NCI-H1105 (cell line): ENCODE measurements at places on chromosomes 5 and 9.

DNA sequence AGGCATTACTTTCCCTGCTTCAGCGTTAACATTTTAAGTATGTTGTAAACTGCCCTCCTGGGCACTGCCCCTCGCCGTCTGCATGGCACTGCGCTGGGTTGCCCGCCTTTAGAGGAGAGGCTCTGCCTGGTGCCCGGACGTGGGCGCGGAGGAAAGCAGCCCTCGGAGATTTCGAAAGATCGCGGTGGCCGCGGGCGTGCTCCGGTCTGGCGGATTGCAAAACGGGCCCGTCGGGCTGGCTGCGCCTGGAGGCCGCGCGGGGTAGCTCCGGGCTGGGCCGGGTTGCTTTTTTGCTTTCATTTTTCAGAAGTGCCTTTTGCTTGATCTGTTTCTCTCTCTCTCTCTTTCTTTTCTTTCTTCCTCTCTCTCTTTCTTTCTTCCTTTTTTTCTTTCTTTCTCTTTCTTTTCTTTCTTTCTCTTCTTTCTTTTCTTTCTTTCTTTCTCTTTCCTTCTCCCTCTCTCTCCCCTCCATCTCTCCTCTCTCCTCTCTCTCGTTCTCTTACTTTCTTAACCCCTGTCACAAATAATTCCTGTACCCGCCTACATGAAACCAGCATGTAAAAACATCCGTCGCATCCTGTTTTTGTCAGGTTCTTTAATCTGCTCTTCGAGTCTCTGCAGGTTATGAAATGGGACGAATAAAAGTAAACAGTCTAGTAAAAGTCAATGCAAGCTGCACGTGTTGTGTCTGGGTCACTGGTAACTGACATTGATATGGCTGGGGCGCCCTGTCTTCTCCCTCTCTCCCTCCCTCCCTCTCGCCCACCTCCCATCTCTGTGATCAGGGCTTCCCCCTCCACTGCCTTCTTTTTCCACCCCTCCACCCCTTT, 1.7 kb downstream of the FST start:
- no peak for DNase-seq

GRCh38 chr5:144378681-144379080, 208.0 kb downstream of the KCTD16 start:
- DNase-seq = peak; percentile 34

GRCh38 chr5:62690421-62690820, 111.8 kb downstream of the LRRC70 start:
- no peak for DNase-seq

- DNase-seq = no peak
Observed at GRCh38 chr5:129963359-129963758, 59.1 kb downstream of the CHSY3 start.

DNA sequence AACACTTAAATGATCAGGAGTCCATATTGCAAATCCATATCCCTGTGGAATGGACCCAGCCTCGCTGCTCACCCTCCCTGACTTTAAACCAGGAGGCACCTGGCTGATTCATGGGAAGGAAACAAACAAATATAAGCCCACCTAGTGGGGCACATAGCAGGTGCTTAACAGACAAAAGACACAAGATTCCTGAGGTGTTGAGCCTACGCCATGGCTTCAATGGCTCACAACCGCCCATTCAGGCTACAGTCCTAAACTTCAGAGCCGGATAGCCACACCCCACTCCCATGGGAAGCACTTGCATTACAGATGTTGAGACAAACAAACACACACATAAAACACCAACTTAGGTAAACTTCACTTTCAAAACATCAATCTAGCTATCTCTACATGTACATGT, 359.9 kb downstream of the ICE1 start:
- DNase-seq = no peak

DNA sequence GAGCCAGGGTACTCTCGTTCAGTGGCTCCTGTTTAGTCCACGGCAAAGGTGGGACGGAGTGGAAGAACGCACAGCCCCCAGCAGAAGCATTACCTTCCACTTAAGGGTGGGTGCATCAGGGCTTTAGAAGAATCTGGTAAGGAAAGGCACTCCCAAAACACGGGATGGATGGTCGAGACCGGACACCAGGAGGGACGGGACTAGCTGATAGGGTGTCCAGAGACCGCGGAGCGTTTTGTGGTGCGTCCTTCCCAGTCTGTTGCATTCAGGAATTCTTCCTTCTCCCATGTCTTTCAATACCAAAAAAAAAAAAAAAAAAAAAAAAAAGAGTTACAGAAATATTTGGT, 545 bp upstream of the CTSV start:
- DNase-seq = no peak

- DNase-seq = no peak
Observed at GRCh38 chr9:136694163-136694871, 7.1 kb upstream of the AGPAT2 start.

DNA sequence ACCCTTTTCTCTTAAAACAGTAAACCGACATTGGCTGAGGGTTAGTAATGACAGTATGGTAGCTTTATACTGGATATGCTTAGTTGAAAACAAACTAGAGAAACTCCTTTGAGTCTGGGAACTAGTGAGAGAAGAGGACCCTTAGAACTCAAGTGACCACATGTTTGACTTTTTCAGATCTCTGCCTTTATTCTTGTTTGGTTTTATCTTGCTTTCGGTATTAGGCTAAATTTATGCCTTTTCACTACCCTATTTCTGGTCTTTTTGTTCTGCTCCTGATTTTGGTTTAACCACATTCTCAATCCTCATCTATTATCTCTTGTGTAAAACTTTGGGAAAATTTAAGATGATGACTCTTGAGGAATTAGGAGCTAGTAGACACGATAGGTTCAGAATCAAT, 11.0 kb downstream of the SNAPC3 start:
- no peak for DNase-seq
